ENCODE measurements at places on chromosomes 7 and 10.

GRCh38 chr10:29501692-29502091 is 133.1 kb downstream of the SVIL start:
- DNase-seq: no peak

- DNase-seq: no peak
These were observed 428.3 kb upstream of the NPVF start for GRCh38 chr7:25656581-25657026.

- DNase-seq: no peak
These were observed 647.2 kb downstream of the GRM8 start for GRCh38 chr7:126605553-126605952.

- DNase-seq: no peak
These were observed 694.2 kb upstream of the FZD8 start for GRCh38 chr10:36336315-36336714.

DNA sequence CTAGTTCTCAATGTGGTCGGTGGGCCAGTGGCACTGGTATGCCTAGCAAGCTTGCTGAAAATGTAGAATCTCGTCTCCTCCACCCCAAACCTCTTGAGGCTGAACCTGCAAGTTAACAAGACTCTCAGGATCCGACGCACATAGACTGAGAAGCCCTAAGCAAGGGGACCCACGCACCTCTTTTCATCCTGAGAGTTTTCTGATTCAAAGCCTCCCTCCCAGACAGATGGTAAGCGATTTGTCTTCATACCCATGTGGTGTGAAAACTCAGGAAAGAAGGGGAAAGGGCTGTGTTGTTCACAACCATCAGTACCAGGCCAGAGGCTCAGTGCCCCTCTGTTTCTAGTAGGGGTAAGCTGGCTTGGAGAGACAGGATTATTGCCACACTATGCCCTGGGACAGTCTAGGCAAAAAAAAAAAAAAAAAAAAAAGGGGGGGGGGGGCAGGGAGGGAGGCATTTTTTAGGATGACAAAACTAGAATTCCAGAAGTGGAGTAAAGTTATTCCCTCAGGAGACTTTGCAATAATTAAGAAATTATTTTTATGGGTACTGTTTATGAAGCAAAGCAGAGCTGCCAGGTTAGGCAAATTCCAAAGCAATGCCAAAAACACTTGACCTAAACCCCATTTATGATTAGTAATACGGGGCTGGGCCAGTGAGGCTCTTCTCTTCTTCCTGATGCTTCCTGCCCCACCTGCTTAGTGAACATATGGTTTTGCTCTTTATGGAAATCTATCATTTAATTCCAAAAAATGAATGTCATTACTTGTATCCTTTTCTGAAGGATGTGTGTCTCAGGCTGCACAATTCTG is 117.6 kb upstream of the PDLIM1 start:
- DNase-seq: no peak

DNA sequence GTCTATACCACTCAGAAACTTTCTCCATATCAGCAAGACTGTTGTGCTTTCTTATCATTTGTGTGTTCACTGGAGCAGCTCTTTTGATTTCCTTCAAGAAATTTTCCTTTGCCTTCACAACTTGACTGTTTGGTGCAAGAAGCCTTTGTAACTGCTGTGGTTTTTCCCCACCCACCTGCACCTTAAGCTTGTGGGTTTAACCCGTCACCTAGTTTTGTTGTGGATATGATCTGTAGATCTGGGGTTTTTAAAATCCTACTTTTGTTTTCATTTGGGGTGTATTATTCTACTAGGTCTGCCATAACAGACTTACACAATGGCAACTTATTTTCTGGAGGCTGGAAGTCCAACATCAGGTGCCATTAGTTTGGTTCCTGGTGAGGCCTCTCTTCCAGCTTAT is 30.5 kb upstream of the CHST3 start:
- DNase-seq: peak; percentile 62

- no peak for DNase-seq
These were observed 79.0 kb downstream of the FAS start for GRCh38 chr10:89069589-89069988.

- no peak for DNase-seq
These were observed 541.0 kb upstream of the ADARB2 start for GRCh38 chr10:2278363-2278762.

- DNase-seq: no peak
These were observed 13.6 kb upstream of the UCMA start for GRCh38 chr10:13247784-13248183.

DNA sequence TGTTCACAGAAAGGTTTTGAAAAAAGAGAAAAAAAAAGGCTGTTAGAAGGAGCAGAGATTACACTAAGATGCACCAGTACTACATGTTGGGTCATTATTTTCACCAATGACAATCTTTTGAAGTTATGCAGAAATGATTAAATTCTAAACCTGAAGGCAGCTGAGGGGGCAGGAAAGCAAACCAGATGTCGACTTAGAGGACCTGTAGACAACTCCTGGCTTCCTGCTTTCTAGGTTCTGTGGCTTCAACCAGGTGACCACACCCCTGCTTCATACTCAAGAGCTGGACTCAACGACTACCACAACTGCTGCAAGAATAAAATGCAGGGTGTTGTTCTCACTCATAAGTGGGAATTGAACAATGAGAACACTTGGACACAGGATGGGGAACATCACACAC is 30.0 kb downstream of the MYOF start:
- DNase-seq: no peak

- no peak for DNase-seq
These were observed 285.9 kb upstream of the NEBL start for GRCh38 chr10:21183025-21183424.

DNA sequence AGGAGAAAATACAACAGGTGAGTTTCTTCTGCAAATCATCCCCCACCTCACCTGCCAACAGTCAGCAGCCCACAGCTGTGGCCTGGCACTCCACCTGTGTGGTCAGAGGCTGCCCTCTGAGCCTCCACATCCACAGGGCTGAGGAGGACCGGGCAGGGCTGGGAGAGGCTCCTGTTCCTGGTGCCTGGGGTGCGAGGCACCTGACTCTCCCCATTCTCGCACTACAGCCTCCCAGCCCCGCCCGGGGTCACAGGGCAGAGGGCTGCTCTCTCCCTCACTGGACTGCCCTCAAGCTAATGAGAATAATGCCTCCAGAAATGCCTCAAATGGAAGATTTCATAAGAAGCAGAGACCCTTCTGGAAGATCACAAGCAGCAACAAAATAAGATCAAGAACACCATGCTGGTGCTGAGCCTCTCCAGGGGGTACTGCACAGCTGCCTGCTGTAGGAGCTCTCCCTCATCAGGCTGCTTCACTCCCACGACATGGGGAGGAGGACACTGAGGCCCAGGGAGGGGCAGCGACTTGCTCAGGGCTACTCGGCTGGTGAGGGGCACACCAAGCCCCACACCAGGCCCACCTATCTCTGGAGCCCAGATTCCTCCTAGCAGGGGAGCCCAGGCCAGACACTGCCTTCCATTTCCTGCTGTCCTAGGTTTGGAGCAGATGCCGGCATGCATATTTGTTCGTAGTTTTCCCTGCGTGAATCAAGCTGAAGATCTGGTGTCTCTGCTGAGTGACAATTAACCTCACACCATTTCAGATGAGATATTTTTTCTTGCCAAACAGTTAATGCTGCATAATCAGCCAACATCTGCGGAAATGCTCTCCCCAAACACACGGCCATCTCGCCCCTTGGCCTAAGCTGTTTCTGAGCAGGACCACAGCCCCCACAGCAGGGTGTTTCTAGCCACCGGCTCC is 76.5 kb downstream of the FAM53B start:
- no peak for DNase-seq

GRCh38 chr10:3955955-3956617 is 171.1 kb upstream of the KLF6 start:
- no peak for DNase-seq

All from activated T-cell treated with anti-CD3 and anti-CD28 coated beads for 24 hours (primary cell).